Adipocyte (in vitro differentiated cells): ENCODE measurements at places on chromosomes 1 and 21.

DNA sequence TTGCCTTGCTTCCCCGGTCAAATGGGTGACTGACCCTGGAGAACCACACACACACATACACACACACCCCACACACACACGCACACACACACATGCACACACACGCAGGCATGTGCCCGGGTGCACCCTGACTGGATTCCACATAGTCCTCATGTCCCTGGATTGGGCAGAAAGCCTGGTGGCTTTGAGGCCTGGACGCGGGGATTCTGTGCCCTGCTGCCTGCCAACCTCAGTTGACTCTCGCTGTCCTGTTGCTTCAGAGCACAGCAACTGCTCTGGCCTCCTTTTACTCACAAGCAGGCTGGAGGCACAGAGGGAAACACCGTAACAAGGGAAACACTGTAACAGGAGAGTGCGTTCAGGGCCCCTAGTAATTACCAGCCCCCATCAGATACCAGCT, 6.4 kb downstream of the RORC start:
- DNase-seq = no peak

GRCh38 chr1:166905900-166906299, 29.8 kb upstream of the TADA1 start:
- peak; percentile 33 for DNase-seq

DNA sequence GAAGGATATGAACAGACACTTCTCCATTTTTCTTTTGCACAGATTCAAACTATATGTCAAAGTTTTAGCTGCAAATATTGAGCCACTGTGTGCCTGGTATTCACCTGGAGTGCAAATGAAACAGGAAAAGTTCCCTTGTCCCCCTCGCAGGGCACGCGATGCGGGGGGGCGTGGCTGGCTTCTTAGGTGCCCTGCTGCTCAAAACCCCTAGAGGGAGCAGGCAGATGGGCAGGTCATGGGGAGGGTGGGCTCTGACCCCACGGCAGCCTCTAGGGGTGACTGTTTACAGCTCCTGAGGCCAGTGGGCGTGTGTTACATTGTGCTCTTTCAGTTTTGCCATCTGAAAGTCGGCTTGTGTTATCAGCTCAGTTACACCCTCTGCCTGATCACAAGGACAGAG, 931.2 kb upstream of the B3GALT2 start:
- DNase-seq = no peak

DNA sequence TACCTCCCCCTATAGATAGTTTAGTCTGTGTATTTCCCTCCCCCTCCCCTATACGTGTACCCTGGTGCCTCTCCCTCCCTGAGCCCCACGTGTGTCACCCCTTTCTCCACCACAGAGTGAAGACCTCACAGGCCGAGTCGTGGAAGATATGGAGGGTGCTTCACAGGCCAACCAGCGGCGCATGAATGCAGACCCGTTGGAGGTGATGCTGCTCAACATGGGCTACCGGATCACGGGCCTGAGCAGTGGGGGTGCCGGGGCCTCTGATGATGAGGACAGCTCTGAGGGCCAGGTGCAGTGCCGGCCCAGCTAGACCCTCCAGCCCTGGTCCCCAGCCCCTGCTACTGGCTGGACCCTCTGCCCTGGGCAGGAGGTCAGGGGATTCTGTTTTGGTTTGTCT, 15.9 kb upstream of the TMEM222 start:
- no peak for DNase-seq

DNA sequence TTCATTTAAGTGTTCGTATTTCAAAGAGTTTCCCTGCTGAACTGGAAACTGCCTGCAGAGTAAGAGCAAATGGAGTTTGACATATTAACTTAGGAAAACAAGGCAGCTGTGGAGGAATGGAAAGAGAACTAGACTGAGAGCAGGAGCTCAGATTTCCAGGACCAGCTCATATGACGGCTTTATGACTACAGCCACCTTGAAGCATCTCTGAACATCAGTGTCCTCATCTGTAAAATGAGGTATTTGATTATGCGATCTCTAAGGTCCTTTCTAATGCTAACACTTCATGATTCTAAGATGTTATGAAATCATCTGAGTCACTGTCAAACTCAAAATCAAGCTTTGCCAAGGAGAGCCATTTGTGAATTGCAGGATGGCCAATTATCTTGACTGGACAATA, 112.3 kb downstream of the PRRX1 start:
- peak; percentile 47 for DNase-seq

- DNase-seq = no peak
Measured at GRCh38 chr1:170367615-170368014, 164.4 kb upstream of the GORAB start.

DNA sequence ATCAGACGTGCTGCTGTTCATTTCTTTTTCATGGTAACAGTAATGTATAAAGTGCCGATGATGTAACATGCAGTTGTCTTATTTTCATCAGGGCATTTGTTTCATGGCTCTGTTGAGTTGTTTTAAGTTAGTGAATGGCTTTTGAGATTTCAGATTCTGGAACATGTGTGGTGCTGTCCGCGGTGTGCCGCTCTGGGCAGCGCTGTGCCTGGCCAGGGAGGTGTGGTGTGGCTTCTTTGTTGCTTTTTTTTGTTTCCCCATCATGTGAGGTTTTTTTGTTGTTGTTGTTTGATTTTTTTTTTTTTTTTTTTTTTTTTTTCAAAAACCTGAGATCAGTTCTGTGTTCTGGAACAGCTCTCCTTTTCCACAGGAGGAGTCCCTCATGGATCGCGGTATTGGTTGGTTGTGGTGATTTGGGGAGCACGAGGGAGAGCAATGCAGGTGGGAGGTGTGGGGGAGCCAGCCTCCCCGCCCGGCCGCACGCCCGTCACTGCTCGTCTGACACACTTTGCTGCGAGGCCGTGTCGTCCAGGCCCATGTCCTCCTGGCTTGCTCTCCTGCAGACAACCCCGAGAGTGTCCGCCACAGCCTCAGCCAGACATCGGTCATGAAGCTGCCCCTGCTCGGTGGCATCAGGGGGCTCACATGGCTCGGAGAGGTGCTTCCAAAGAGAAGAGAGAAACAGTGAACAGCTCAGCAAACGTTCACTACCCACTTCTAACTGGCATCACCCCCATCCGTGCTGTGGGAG, 33.6 kb downstream of the NTPCR start:
- DNase-seq = no peak

DNA sequence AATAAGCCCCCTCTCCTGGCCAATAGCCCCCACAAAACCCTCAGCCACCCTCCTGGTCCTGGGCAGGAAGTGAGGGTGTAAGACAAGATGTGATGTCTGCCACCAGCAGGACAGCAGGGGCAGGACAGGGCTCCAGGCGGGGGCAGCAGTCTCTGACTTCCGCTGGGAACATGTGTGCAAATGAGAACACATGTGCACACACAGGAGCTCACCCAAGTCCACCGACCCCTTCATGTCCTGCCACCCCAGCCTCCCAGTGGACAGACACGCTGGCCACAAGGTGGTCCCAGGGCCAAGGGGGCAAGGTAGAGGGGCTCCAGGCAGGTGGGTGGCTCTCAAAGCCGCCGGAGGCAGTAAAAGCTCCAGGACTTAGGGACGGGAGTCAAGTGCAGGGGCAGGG, 60.1 kb downstream of the KCNAB2 start:
- DNase-seq = no peak

GRCh38 chr1:163820226-163820625, 498.5 kb downstream of the NUF2 start:
- DNase-seq = no peak

DNA sequence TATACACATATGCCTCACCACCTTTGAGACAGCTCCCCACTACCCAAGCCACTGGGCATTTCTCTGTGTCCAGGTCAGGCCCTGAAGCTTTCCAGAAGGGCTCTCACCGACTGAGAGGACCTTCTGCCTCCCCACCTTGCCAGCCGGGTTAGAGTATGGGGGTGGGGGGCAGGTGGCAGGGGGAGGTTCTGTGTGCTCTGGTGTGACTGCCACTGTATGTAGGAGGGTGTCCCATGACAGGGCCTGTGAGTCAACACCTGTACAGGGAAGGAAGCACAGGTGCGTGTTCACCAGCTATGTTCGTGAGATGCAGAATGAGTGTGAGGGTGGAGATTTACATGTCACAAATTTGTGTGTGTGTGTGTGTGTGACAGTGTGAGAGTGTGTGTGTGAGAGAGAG, 7.0 kb downstream of the AHDC1 start:
- no peak for DNase-seq

- no peak for DNase-seq
Measured at GRCh38 chr21:24428591-24429199, 1178.6 kb downstream of the MRPL39 start.

GRCh38 chr1:228283476-228284147, 75.8 kb downstream of the OBSCN start:
- DNase-seq = no peak

GRCh38 chr1:76136894-76137293, 62.3 kb downstream of the ST6GALNAC3 start:
- DNase-seq = no peak
